ENCODE measurements at places on chromosomes 12 and 14.
A peak's percentile ranks its signal among the peaks of the same experiment; 100 is the strongest.

- peak; percentile 77 for DNase-seq
These were observed 297.9 kb upstream of the AMIGO2 start for GRCh38 chr12:47377414-47378221.

GRCh38 chr14:68317239-68317638 lies 475.6 kb downstream of the ZFP36L1 start:
- no peak for DNase-seq

GRCh38 chr12:123941624-123942237 lies 30.9 kb downstream of the CCDC92 start:
- DNase-seq: no peak

DNA sequence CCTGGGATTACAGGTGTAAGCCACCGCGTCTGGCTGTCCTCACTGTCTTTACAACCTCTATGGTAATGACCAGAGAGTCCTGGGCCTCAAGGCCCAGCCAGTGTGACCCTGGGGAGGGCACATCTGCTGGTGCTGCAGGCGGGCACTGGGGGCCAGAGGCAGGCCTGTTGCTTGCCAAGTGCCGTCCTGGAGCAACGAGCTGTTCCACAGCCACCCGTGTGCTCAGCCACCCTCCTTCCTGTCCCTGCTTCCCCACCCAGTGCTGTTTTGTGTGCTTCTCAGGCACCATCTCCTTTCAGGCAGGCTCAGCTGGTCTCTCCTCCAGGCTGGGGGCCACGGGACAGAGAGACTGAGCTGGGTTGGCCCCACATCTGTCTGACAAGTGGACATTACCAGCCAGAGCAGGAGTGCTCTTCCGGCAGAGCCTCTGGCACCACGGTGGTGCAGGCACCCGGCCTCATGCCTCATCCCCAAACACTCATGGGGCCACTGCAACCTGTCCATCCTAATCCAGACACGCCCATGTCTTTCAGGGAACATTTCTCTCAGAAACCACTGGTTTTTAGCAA lies 9.0 kb downstream of the SLC25A47 start:
- DNase-seq: no peak

- DNase-seq: no peak
These were observed 65.9 kb upstream of the MED13L start for GRCh38 chr12:116343331-116343884.

DNA sequence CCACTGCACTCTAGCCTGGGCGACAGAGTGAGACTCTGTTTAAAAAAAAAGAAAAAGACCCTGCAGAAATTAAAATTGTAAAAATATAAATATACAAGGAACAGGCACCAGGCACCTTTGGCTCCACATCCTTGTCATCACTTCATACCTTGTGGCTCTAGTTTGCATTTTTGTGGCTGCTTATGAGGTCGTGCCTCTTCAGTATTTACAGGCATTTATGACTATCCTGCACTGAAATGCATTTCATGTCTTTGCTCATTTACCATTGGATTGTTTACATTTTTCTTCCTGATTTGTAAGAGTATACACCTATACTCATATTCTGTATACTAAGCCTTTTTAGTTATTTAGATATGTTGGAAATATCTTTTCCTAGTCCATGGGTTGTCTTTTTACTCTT lies 20.1 kb downstream of the BICD1 start:
- DNase-seq: no peak

DNA sequence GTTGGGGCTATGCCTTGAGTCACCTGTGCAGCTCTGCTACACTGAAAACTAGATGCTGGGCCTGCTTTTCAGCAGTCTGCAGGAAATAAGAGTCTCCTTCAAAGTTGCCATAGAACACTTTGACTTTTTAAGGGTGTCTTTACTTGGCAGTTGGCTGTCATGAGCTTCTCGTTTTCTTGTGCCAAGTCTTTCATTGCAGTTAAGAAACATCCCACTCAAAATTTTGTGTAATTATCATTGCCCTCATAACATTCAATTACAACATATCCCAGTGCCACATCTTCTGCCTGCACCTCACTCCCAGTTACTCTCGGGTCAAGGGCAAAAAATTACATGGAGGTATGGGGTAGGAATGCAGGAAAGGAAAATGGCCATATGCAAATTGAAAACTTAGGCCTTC lies 29.1 kb downstream of the GPR65 start:
- no peak for DNase-seq

DNA sequence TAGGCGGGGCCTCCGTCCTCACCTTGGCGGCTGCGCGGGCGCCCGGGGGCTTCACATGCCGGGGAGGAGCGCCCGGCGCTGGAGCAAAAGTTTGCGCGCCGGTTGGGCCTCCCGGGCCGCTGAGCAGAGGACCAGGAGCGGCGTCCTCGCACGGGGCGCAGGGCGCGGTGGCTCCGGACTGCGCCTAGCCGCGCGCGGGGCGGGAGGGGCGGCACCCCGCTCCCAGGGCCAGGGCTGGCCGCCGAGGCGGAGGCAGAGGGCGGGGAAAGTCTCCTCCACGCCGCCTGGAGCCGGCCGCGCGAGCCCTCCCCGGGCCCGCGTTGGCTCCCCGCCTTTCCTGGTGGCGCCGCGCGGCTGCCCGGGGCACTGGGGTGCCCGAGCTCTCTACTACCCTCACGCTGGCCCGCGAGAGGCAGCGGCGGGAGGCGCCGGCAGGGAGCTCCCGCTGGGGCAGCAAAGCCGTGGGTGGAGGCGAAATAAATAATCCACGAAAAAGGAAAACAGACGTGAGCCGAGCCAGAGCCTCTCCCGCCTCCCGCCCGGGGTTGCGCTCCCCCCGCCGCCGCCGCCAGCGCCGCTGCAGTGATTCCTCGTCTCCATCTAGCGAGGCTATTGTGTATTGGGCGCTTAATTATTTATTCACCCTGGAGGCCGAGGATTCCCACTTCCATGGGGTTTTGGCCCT lies 400 bp upstream of the PRIMA1 start:
- DNase-seq: no peak

DNA sequence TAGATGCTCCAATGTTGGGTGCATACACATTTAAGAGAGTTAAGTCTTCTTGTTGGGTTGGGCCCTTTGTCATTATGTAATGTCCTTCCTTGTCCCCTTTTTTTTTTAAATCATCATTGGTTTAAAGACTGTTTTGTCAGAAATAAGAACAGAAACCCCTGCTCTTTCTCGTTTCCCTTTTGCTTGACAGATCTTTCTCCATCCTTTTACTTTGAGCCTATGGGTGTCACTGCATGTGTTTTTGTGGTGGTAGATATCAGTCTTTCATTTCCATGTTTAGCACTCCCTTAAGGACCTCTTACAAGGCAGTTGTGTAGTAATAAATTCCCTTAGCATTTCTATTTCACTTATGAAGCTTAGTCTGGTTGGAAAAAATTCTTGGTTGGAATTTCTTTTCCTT lies 47.4 kb downstream of the RTN1 start:
- no peak for DNase-seq

- no peak for DNase-seq
These were observed 107.9 kb upstream of the OR4E1 start for GRCh38 chr14:21781543-21781942.

- peak; percentile 33 for DNase-seq
These were observed 16.7 kb downstream of the LGR5 start for GRCh38 chr12:71456316-71456715.

- DNase-seq: no peak
These were observed 37.1 kb upstream of the LTBP2 start for GRCh38 chr14:74649167-74649566.

GRCh38 chr12:89769483-89769818 lies 60.8 kb upstream of the ATP2B1 start:
- DNase-seq: no peak

- no peak for DNase-seq
These were observed 12.8 kb upstream of the HPD start for GRCh38 chr12:121871467-121871866.

DNA sequence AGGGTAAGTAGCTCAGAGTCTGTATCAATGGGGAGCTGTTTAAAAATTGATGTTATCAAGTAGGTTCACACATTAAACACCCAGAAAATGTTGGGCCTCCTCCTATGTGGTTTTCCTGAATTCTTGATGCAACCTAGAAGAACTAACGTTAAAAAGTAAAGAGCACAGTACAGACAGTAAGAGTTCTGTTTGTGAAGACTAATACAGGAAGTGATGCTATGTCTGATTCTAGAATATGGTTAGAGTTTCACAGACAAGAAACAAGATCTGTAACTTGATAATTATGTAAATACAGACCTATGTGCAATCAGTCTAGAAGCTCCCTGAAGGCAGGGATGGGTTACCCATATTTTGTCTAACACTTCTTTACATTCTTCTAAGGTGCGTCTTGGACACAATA lies 214.9 kb upstream of the BTG1 start:
- DNase-seq: no peak

DNA sequence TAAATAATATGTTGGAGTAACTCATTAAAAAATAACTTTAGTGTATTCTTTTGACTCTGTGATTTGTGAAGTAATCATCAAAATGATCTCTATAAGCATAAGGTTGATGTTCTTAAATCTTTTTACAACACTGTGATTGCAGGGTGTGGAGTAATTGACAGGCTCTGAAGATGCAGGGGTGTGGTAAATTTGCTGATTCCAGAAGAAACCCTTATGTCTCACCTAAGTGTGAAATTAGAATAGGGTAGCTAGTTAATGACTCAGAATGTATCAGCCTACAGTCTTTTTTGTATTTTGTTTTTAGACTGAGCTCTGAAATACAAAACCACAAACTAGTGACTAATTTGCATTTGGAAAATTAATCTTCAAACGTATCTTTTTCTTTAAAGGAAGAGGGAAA lies 5.9 kb downstream of the PRPF39 start:
- DNase-seq: no peak

GRCh38 chr14:67269298-67270060 lies 28.2 kb downstream of the PALS1 start:
- no peak for DNase-seq

GRCh38 chr14:35607380-35607779 lies 73.4 kb downstream of the INSM2 start:
- DNase-seq: no peak

- no peak for DNase-seq
These were observed 275.3 kb downstream of the CCER1 start for GRCh38 chr12:90679674-90680073.

GRCh38 chr12:1174659-1175058 lies 183.6 kb downstream of the ERC1 start:
- no peak for DNase-seq

- no peak for DNase-seq
These were observed 39.7 kb downstream of the LRIG3 start for GRCh38 chr12:58880639-58881038.

DNA sequence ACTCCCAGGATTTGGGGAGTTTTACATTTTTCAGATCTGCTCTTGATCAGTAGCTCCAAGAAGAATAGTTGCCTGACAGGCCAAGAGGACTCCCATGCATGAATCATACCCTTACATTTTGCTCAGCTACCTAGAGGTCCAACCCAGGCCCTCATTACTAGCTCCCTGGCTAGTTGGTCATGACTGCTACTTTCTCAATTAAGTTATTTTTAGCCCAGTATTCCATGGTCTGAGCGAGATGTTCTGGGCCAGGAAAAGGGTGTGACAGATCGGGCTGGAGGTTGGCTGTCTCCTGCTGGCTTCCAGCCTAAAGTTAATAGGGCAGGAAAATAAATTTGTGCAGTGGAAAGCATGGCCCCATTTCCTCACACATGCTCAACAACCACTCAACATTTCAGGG lies 379.2 kb downstream of the GRIN2B start:
- no peak for DNase-seq

DNA sequence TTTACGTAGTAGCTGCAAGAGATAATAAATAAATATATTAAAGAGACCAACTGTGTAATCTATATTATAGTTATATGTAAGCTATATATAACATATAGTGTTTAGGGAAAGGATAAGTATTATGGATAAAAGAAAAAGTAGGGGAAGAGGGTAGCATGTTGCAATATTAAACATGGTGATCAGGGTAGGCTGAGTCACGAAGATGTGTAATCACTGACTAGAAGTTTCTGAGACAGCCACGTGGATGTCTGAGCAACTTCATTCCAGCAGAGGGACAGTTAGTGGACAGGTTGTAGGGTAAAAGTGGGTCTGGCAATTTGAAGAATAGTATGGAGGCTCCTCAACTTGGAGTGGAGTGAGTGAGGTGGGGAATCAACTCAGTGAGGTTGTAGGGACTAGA lies 109.7 kb downstream of the ANO4 start:
- no peak for DNase-seq

DNA sequence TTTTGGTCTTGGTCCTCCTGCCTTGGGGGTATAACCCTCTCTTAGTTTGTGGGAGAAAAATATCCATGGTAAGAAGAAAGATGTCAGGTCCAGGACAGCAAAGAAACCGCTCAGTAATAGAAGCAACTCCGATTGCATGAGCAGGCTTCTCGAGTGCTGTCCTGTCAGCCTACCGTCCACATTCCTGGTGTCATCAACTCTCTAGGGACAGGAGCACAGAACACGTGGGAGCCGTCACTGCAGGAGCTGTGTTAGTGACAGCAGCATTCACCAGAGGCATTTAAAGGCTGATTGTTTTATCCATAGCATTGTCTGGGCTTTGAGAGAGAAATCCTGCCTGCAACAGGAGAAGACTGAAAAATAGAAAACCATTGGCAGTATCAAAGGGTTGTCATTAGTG lies 244.2 kb downstream of the CACNA1C start:
- no peak for DNase-seq

GRCh38 chr14:101410126-101410525 lies 151.2 kb upstream of the DIO3 start:
- DNase-seq: no peak

GRCh38 chr12:42923583-42923982 lies 334.0 kb upstream of the PRICKLE1 start:
- DNase-seq: no peak

- DNase-seq: peak; percentile 14
These were observed 169.0 kb downstream of the PRIMA1 start for GRCh38 chr14:93619176-93619793.

DNA sequence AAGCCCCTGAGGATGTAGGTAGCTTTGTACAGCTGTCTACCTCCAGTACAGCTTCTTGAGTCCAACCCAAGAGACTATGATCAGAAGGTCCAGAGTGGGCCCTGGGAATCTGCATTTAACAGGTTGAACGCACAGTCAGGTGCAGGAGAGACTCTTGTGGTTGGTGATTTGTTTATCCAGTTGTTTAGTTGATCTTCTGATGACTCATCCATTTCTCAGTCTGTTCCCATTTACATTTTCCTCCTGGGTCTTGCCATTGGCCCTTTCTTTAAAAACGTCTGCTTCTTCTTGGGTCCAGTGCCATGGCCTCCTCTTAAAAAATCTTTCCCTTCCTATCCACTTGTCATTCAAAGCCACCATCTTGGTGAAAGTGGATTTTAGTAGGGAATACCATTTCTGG lies 734.2 kb downstream of the MED13L start:
- no peak for DNase-seq

GRCh38 chr12:130462558-130463274 lies 125.0 kb downstream of the PIWIL1 start:
- DNase-seq: no peak

GRCh38 chr14:26330982-26331381 lies 266.9 kb downstream of the NOVA1 start:
- DNase-seq: no peak

GRCh38 chr14:94890785-94891184 lies 120.9 kb upstream of the GSC start:
- DNase-seq: no peak

- DNase-seq: no peak
These were observed 10.0 kb downstream of the CACNB3 start for GRCh38 chr12:48828293-48828692.

GRCh38 chr12:103556890-103557627 lies 30.0 kb upstream of the STAB2 start:
- DNase-seq: no peak

GRCh38 chr12:121218588-121219352 lies 8.8 kb downstream of the P2RX4 start:
- DNase-seq: no peak

Data from SHP77 (cell line).